Effector CD4-positive, alpha-beta T cell (primary cell): ENCODE measurements at places on chromosomes 1 and 21.

- no peak for DNase-seq
Measured at GRCh38 chr1:36775716-36776115, 258.6 kb downstream of the GRIK3 start.

DNA sequence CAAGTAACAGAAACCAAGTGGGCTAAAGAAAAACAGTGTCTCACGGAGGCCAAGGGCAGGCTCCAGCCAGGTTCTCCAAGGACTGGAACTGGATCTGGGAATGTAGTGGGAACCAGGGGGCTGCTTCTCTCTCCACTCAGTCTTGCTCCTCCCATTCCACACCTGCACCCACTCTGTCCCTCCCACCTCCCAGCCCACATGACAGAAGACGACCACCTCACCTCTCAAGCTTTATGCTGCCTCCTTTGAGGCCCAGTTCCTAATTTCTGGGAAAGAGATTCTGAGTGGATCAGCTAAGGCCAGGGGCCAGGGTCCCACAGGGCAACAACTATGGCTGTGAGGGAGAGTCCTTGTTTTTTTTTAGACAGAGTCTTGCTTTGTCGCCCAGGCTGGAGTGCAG is 18.8 kb upstream of the CEP85 start:
- DNase-seq = no peak

DNA sequence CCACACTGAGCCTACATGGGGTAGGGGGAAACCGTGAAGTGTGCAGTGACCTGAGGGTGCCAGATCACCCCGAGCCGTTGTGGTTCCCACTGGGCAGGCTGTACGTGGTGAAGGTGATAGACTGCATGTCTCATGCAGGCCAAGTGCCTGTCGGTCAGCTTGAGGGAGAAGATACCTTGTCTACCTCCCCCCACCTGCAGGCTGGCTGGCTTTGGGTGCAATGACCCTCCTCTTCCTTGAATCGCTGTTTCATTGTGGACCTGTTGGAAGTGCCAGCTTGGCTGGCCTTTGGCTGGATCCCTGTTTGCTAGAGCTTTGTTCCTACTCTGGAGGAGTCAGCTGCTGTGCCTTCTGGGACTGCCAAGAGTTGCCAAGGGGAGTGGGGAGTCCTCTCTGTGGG is 92.5 kb downstream of the GALNT2 start:
- DNase-seq = no peak

DNA sequence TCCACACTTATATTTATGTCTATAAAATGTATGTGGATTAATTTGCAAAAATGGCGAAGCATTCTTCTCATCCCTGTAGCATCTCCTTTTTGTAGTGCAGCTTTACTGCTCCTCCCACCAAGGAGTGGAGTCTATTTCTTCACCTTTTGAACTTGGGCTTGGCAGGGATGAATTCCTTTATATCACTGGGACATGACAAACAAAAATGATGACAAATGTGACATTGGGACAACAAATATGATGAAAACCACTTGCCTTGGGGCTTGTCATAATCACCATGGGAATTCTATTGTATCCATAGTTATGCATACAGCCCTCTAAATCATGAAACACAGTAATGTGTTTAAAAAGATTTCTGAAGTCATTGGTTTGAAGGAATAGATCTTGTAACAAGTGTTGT is 155.0 kb downstream of the TNFSF18 start:
- no peak for DNase-seq

- no peak for DNase-seq
Measured at GRCh38 chr1:243447347-243447746, 191.5 kb downstream of the SDCCAG8 start.

DNA sequence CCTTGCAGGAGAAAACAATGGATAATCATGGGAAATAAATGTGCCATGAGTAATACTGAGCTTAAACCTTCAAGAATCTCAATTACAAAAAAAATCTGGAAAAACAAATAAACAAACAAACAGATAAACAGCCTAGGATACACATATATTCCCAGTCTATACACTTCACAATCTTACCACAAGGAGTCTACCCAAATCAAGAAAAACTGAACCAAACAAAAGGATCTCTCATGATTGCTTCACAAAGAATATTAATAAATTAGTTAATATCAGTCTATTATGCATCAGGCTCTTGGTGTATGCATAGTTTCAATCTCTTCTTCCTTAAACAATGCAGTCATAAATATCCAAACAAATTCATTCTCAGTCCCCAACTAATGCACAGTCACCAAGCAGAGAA is 3.2 kb upstream of the ESRRG start:
- DNase-seq = no peak

GRCh38 chr1:149844650-149845255 is 54.6 kb upstream of the BOLA1 start:
- no peak for DNase-seq

DNA sequence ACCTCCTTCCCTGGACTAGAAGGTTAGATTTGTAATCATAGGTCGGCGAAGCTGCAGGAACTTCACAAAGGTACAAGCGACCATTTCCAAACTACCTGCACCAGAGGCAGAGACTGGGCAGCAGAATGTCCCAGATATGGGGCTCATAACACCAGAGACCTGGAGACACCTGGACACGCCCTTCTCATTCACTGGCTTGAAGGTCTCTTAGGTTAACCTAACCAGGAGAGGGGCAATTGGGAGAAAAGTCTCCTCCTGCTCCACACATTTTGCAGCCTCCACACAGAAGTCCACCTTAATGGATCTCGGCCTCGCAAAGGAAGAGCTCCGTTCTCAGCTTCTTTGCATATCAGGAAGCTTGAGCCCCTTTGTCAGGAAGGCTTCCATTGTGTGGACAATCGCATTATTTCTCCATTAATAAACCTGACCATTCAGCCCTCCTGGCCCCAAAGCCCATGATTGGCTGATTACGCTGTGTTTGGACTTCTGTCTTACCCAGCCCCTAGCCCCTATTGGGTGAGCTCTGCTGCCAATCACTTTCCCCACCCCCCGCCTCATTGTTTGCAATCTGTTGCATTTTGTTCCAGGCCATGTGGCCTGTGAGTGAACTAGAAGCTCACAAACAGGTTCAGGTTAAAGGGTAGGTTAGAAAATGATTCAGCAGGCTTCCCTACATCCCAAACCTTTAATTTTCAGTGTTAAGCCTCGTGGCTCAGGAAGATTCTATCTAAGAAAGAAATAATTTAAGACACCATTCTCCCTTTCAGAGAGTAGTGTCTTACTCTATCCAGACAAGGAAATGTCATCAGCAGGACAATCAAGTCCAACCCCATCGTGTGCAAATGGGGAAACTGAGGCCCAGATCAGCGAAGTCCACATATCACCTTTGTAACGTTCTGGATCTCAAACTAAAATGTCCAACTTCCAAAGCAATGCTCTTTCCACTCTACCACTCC is 2.8 kb downstream of the MYCL start:
- DNase-seq = no peak

DNA sequence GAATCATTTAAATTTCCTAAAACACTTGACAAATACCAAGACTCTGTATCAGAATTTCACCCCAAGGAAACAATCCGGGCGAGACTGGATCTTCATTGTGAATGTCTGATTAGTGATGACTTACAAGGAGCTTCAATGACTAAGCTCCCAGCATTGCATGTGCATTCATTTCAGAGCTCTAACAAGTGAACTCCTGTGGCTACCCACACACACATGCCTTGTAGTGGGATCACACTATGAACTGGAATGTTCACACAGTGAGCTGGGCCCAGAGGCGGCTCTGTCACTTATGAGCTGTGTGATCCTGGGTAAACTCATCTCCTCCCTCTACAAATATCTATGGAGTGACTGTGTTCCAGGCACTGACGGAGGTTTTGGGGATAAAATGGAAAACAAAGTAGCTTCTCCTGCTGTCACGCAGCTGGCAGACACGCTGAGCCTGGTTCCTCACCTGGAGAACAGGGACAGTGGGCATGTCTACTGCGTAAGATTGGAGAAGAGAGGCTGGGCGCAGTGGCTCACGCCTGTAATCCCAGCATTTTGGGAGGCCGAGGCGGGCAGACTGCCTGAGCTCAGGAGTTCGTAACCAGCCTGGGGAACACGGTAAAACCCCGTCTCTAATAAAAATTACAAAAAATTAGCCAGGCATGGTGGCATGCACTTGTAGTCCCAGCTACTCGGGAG is 56.9 kb downstream of the CLSTN1 start:
- DNase-seq = no peak

GRCh38 chr1:79599257-79599656 is 592.7 kb upstream of the ADGRL4 start:
- DNase-seq = no peak

GRCh38 chr1:236281198-236281653 is 532 bp downstream of the ERO1B start:
- DNase-seq = peak; percentile 8

- DNase-seq = no peak
Measured at GRCh38 chr1:151106894-151107293, 36.3 kb downstream of the GABPB2 start.

DNA sequence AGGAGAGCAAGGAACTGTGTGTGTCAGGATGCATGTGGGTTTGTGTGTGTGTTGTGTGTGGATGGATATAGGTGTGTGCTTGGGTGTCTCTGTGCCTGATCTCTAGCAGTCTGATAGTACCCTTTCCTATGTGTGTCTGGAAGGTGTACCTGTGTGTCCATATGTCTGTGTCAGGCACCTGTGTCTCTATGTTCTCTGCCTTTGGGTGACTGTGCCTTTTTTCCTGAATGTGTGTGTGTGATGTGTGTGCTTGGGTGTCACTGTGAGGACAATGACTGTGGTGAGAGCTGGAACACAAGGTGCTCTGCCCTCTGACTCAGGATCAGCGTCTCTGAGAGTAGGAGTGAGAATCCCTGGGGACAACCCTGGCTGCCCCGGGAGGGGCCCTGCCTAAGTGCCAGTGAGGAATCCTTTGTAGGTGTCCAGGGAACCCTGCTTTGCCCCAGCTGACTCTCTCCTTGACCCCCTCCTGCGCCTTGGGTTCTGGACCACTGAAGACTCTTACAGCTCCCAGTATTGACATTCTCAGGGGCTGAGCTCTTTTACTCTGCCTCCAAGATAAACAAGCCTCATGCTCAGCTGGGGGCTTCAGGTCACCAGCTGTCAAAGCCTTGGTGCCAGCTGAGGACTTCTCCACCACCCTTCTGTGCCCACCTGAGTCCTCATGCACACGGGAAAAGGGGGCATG is 735 bp upstream of the EFNA3 start:
- no peak for DNase-seq

DNA sequence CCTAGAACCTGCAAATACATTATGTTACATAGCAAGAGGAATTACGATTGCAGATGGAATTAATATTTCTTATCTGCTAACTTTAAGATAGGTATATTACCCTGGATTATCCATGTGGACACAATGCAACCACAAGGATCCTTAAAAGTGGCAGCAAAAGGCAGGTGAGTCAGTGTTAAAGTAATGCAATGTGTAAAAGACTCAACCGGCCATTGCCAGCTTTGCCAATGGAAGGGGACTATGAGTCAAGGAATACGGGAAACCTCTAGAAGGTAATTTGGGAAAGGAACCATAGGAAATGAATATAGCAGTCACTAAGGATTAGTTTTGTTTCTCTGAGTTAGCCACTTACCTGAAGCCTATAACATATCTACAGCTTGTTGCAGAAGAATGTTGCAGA is 692.1 kb upstream of the ZP4 start:
- DNase-seq = no peak

GRCh38 chr1:232585486-232585885 is 44.4 kb downstream of the SIPA1L2 start:
- no peak for DNase-seq

GRCh38 chr21:36194024-36194423 is 37.4 kb downstream of the DOP1B start:
- DNase-seq = no peak

DNA sequence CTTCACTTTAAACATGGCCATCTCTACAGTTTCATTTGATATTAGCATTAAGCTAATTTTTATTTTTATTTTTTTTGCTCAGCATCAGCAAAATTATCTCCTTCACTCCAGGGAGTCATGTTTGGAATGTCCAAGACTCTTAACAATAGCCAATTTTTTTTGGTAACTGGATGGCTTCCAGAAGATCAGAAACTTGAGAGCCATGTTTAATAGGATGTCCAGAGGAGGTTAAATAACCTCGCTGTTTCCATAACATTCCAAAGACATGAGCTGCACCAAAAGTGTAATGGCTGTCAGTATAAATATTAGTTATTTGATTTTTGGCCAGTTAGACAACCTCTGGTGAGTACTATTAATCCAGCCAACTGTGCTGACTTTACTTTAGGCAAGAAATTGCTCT is 80.7 kb downstream of the DNTTIP2 start:
- DNase-seq = no peak

DNA sequence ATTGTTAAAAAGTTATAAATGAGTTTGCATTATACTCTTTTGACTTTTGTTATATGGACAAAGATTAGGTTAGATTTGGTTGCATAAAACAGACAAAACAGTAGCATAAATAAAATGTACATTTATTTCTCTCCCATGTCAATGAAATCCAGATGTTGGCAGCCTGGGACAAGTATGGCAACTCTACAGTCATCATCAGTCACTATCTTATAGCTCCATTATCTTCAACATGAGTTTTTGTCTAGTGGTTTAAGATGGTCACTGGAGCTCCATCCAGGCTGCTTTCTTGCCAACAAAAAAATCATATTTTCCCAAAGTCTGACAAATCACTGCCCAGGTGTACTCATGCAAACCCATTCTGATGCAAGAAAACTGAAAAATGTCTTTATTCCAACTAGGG is 83.8 kb downstream of the CD58 start:
- no peak for DNase-seq

DNA sequence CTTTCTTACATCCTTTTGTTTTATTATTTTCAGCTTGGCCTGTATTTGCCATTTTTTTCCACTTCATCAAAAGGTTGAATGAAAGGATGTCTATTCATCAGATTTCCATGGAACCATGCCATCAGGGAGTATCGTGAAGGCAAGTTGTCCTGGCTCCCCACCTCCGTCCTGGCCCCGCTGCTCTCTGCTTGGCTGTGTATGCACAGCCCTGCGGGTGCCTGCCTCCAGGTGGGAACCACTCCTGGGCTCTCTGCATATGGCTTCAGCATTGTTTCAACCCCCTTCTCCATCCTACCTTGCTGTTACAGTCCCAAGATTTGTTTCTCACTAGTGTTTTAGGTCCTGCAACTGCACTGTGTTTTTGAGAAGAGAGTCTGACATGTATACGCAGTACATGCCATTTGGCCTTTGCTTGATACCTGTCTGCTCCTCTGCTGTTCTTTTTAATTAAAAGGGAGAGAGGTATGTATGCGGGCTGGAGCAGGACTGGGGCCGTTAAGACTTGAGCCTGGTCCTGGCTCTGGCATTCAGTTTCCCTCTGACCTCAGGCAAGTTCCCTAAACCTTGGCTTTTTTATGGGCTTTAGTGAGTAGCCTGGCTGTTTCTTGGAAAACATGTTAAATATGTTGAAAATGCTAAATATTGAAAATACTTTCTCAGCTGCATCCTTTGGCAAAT is 69.9 kb upstream of the GCLM start:
- no peak for DNase-seq
